ENCODE measurements at places on chromosomes 2 and 18.

DNA sequence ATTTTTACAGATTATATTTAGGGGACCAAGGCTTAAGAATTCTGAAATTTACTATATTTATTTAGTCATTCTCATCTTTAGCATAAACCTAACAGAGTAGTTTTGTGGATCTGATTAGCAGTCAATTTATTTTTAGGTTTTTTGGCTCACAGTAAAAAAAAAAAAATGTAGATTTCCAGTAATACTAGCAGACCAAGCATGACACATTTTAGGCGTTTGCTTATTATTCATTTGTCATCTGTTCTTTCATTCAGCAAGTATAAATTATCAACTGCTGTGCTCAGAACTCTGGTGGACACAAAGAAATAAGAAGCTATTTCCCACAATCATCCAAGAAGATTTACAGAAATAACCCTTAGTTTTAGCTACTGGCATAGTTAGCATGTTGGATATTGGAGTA, 20.6 kb downstream of the PDE1A start:
- DNase-seq = no peak

- no peak for DNase-seq
Measured at GRCh38 chr2:191797942-191798876, 48.7 kb downstream of the CAVIN2 start.

DNA sequence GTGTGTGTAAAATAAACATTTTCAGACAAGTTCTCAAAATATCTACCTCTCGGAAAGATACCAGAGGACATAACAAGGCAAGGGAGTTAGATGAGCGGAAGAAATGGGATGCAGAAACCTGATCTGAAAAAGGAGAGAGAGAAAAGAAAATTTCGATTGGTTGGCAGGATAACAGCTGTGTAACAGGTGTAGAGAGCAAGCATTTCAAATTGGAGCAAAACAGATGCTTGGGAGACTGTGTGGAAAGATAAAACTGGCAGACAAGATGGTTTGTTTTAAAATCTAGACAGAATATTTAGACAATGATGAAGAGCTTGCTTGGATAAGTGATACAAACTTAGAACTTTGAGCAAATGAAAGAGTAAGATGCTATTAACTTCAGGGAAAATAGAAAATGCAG, 20.2 kb downstream of the CHST9 start:
- DNase-seq = no peak

DNA sequence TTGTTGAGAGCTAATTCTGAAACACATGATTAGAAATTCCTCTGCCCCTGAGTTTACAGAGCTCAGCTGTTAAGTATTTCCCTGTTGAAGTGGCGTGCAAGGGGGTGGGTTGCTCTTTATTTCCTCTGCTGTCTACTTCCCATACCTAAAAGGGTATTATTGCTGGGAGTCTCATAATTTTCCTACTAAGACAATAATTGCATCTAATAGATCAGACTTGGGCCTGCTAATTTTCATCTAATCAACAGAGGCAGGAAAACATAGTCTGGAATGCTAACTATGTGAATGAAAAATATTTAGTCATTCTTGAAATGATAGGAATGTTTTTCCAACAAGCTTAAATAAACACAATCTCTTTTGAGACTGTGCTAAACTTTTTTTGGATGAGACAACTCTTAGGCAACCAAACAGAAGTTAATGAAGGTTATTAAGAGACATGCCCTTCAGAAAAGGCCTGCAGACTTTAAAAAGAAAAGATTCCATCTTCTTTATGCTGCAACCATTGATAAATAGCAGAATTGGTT, 111.4 kb downstream of the FEZ2 start:
- DNase-seq = no peak

- DNase-seq = no peak
Measured at GRCh38 chr2:237596520-237597195, 6.1 kb upstream of the RAB17 start.

DNA sequence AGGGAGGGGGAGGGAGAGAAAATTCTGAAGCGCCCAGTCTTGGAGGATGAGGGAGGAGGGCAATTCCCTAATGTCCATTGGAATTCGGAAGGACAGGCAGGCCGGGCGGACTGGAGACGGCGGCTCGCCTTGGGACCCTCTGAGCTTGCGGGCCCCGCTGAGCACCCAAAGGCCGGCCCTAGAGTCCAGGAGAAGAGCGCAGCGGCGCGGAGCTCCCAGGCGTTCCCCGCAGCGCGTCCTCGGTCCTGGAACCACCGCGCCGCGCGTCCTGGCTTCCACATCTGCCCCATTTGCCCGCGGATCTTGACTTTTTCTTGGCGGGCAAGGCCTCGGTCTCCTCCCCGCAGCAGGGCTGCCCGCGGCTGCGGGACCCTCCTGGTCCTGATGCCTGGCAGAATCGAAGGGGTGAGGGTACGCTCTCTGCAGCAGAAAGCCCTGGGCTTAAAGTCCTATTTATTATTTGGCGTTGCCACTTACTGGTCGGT, 675 bp upstream of the MLPH start:
- no peak for DNase-seq

DNA sequence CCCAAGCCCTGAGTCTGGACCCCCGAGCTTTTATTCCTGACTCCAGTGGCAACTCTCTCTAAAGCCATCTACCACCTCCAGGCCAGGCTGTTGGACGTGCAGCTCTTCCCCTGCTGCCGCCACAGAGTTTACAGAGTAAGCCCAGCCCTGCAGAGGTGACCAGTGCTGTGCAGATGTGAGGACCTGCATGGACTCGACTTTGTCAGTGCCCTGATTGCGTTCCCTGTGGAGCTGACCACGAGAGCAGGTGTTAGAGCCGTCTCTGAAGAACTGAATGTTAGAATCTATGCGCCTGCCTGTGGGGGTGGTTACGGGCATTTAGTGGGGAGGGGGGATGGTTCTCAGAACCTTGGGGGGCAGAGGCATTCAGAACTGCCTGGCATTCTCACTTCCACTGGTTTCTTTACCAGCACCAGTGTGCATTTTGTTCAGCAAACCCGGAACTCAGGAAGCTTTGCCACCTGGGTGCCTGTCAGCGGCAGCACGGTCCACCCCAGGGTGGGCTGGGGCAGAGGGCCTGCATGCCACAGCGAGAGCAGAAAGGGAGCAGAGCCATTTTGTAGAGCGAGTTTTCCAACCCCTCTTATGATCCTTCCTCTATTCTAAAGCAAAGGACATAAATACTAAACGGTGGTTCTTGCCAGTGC, 137.9 kb downstream of the KLHL29 start:
- DNase-seq = no peak
